ENCODE measurements at places on chromosomes 5 and 9. TPM values are rescaled to one million over a fixed set of nuclear protein-coding genes. Genes with fewer than 3 reads are reported as not detected.
A peak's percentile ranks its signal among the peaks of the same experiment; 100 is the strongest.

The NADK2 gene
- 12.3 TPM for total RNA-seq

The PCDHB15 gene
- total RNA-seq: 0.68 TPM

The PCDHB4 gene
- total RNA-seq: 2.0 TPM

The CENPH gene
- total RNA-seq: 6.5 TPM

The URM1 gene
- 30.2 TPM for total RNA-seq

The PCDHA10 gene
- total RNA-seq: 0.47 TPM

The FOXI1 gene
- 2.4 TPM for total RNA-seq

The PCDHGC4 gene
- 2.7 TPM for total RNA-seq

DNA sequence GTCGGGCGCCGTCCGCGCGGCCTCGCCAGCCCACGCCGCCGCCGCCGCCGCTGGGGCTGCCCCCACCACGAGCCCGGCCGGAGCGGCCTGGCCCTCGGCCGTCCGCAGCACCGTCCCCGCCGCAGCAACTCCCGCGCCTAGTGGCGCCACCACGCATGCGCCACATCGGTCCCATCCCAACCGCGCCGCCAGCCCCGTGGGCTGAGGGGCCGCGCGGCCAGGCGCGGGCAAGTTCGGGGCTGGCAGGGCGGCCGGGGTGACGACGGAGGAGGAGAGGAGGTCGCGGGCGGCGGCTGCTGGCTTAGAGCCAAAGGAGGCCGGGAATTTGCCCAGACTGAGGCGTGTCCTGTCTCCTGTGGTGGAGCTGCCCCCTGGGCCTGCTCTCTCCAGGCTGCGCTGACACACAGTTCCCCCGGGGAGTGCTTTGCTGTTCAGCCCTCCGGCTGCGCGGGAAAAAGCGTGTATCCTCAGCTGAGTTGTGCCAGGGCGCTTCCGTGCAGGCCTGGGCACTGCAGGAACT lies at the start of gene TUSC1:
Gene TUSC1 (minus strand): TSS at position 298 of the 520 bp plus-strand sequence. CDS start 132 bp downstream, at position 166.
- peak within 1 kb of the TSS; percentile 99 for H3K27ac ChIP-seq
- H3K36me3 ChIP-seq: no peaks in the 10 kb centered on the region
- no peaks in the 10 kb centered on the region for H3K27me3 ChIP-seq
- peak within 1 kb of the TSS; percentile 95 for H3K4me3 ChIP-seq
- DNase-seq: peak; percentile 89
- H3K4me1 ChIP-seq: peaks cover 28% of the 10 kb centered on the region

- H3K27ac ChIP-seq: no peak overlapping the region
- no peak overlapping the region for H3K4me3 ChIP-seq
- no peaks in the 10 kb centered on the region for H3K4me1 ChIP-seq
These were observed 83.5 kb upstream of the BOD1 start for GRCh38 chr5:173699966-173700365.

GRCh38 chr5:158155067-158155466 lies 296.1 kb upstream of the CLINT1 start:
- H3K4me3 ChIP-seq: no peak overlapping the region
- peaks cover 13% of the 10 kb centered on the region for H3K4me1 ChIP-seq
- no peak for DNase-seq

DNA sequence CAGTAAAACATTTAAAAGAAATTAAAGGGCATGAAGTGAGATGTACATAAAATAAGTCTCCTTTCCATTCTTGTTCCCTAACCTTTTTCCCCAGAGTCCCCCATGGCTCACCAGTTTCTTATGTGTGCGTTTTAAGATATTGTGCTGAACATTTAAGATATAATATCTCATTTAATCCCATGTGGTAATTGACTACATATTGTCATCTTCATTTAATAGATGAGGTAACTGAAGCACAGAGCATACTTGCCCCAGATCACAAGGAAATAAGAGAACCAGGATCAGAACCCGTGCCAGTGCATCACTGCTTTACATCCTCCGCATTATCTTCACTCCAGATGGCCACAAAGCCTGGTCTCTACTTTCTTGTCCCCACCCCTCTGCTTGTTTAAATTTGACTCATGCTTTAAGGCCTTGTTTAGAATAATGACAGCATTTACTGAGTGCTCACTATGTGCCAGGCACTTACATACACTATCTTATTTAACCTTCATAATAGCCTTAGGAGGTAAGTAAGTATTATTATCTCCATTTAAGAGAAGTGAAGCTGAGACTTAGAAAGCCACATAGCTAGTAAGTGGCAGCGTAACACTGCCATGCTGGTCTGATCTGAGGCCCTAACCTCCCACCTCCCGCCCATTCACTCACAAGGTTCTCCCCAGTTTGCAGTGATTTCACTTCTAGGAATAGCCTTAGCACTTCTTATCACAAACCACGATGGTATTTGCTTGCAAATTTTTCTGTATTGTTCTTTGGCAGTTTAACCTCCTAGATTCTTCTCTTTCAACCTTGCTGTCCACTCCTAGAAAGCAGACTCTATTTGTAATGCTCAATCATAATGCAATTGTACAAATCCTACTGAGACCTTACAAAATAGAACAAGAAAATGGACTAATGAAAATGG lies 78.4 kb upstream of the IL6ST start:
- H3K4me3 ChIP-seq: no peak overlapping the region
- H3K4me1 ChIP-seq: peaks cover 30% of the 10 kb centered on the region
- H3K27me3 ChIP-seq: no peaks in the 10 kb centered on the region
- H3K36me3 ChIP-seq: no peaks in the 10 kb centered on the region
- H3K27ac ChIP-seq: no peak overlapping the region
- no peak for DNase-seq

DNA sequence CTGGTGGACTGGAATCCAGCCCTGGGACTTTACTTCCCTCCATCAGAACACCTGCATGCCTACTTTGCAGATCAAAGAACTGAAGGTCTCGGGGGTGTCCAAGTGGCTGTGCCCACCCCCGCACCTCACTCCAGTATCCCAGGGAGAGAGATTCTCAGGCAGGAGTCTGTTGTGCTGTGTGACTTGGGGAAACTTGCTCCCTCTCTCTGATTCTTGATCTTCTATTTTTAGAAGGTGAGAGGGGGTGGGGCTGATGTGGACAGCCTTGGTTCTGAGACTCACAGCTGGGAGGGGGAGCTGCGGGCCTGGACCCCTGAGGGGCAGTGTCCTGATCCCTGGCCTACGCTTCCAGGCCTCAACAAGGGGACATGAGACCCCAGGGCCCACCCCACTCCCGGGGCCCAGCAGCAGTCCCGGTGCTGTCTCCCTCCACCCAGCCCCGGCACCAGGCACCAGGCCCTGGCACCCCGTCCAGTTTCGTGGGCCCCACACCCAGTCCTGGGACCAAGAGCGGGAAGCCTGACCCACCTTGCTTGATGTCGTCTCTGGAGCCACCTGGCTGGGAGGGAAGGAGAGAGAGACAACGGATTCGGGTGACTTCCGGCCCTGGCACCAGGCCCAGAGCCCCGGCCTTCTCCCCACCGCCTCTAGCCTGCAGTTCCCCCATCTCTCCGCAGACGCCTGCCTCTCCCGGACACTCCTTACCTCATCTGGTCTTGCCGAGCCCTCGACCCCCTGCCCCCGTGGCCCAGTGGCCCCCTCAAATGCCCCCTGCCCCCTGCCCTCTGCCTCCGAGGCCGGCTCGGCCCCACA lies 74.0 kb upstream of the SPTLC1 start:
- no peaks in the 10 kb centered on the region for H3K4me1 ChIP-seq
- H3K27ac ChIP-seq: no peak overlapping the region
- H3K4me3 ChIP-seq: no peak overlapping the region
- H3K36me3 ChIP-seq: no peaks in the 10 kb centered on the region
